ENCODE measurements at places on chromosomes 7 and 10.

GRCh38 chr7:5646846-5647245 lies 134.6 kb downstream of the RNF216 start:
- DNase-seq = no peak

GRCh38 chr7:23129036-23129435 lies 23.5 kb downstream of the KLHL7 start:
- no peak for DNase-seq

DNA sequence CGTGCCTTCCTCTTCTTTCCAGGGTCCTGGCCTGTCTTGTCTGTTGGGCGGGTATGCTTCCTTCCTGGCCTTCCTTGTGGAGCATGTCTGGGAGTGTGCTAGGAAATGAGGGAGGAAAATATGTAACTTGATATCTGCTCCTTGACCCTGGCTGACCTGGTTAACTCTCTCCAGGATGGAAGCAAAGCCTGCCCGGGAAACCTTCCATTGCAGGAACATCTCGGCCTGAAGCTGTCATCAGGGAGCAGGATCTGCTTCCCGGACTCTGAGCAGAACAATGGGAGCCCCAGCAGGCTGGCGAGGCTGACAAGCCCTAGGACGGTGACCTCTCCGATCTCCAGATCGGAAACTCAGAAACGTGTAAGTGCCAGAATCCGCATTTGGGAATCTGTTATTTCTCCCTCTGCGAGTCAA lies 340.3 kb downstream of the FRMD4A start:
- no peak for DNase-seq

GRCh38 chr10:107689323-107689722 lies 524.8 kb upstream of the SORCS1 start:
- no peak for DNase-seq

DNA sequence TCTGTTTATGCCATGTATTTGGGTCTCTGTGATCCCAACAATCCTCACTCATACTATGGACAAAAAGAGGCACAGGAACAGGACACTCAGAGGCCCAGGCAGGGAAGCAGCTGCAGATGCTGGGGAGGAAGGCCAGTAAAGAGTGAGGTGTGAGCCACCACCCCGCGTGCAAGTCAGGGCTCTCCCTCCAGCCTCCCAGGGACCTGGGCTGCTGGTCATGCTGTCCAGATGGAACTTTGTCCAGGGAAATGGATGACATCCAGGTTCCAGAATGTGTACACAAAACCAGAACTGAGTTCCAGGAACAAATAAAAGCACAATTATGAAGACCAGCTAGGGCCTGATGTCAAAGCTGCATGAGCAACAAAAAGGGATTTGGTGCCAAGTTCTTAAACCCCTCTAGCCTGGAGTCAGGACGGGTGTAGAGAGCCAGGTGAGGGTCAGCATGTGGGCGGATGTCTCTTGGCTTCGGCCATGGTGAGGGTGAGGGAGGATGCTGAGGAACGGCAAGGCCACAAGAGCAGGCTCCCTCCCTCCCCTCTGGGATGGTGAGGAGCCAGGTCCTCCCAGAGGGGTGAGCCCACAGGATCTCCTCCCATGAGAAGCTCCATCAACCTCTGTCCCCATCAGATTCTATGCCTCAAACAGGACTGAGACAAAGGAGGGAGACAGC lies 739.7 kb downstream of the PARD3 start:
- DNase-seq = no peak

DNA sequence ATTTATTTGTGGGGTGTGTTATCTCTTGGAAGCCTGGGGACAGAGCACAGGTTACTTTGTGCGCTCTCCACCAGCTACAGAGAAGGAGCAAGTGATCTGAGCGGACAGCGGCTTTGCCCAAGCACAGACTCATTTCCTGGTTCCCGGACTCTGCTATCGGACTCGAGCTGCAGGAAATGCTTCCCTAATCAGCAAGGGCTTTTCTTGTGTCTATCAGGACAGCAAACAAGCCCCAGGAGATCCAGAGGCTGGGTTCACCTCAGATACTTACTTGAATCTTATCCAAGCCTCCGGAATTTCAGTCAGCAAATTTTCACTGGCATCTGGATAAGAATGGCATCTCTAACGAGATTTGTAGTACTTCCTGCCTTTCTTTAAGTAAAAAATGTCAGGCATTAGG lies 27.8 kb downstream of the MRC1 start:
- no peak for DNase-seq

DNA sequence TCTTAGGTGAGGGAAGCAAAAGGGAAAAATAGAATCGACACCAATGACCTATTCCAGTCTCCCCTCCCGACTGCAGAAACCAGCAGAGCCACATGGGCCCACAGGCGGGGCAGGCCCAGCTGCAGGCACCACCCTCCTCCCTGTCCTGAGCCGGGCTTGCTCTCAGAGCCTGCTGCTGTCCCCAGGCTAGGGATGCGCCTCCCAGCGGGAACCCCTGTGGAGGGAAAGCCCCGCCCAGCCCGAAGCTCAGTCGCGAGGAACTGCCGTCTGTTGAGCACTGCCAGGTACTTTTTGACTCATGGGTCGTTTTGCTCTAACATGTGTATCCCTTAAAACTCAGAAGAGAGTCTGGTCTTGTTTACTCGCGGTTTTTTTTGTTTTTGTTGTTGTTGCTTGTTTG lies 124.5 kb upstream of the RET start:
- DNase-seq = peak; percentile 39

GRCh38 chr7:117137868-117138267 lies 184.6 kb downstream of the ST7 start:
- DNase-seq = no peak

- no peak for DNase-seq
Observed at GRCh38 chr10:71135236-71135635, 77.1 kb upstream of the UNC5B start.

DNA sequence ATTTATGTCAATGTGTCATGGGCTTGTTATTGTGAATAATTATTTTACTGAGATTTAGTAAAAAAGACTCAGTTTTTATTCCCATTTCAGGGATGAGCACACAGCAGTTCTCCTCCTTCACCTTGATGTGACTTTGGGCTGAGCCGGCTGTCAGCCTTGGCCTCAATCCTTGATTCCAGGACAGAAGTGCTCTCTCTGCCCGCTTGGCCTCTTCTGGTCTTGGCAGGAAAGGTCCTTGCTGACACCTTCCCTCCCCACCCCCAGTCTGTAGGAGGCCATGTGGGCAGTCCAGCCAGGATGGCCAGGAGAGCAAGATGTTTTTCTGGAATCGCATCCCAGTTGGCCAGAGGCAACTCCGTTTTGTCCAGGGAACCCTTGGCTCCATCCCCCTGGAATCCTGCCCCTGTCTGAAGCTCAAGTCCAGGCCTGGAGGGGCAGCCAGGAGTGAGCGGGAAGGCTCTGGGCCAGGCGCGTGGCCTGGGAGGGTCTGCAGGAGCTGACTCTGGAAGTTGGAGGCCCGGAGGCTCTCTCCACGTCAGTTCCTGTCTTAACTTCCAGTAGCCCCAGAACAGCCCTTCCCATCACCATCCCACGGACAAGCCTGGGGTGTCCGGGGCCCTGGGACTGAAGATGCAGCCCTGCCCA lies 100.9 kb downstream of the PDGFA start:
- DNase-seq = no peak

GRCh38 chr10:1465418-1465911 lies 271.9 kb downstream of the ADARB2 start:
- DNase-seq = no peak

DNA sequence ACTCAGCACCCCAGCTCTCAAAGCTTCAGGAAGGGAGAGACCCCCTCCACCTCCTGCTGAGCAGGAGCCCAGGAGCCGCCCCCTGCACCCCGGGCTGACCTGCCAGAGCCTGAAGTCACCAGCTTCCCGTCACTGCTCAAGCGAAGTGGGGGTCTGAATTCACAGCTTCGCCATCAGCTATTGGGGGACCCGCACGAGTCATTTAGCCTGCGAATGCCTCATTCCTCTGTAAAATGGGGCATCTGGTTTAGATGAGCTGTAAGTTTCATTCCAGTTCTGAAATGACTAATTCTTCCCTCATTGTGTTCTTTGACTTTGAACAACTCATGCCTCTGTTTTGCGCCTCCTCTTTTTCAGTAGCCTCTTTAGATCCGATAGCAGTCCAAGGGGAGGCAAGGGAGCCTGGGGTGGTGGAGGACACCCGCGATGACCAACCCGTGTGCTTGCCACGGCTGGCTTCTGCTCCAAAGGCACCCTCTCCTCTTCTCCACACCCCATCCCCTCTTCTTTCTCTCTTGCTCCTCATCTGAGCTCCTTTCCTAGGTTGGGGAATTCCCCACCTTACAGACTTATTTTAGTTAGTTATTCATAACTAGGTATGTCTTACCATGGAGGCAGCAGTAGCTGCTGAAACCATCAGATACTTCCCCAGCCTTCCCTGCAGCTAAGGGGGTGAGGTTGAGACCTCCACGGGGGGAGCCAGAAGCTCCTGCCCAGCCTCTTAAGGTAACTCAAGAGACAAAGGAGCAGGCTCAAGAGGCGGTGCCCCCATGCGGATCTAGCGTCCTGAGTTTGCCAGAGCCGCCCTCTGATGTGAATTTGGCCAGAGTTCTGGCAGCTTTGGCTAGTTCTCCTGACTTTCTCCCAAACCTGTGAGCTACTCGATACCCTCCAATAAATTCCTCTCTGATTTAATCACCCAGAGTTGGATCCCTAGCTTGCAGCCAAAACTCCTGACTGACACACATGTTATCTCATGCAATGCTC lies 47.7 kb downstream of the RBM17 start:
- DNase-seq = peak; percentile 83

DNA sequence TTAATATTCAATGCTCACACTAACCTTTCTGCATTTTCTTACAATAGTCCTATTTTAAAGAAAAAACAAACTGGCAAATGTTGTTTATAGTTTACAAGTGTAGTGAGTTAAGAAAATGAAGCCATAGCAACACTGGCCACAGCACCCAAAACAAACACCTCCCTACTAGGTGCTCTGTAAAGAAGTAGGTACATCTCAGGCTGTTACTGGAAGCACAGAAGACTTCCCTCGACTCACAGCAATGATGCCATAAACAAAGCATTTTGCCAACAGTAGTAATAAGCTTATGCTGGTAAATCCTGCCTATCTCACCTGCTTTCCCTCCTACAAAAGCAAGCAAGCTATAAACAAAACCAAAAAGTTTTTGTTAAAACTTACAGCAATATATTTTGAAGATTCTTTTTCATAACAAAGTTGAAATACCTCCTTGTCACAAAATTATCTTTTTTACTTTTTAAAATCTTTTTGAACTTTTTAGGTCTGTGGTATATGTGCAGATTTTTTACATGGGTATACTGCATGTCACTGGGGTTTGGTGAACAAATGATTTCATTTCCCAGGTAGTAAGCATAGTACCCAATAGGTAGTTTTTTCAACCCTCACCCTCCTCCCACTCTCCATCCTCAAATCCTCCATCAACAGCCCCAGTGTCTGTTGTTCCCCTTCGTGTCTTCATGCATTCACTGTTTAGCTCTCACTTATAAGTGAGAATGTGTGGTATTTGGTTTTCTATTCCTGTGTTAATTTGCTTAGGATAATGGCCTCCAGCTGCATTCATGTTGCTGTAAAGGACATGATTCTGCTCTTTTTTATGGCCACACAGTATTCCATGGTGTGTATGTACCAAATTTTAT lies 28.4 kb downstream of the COA1 start:
- DNase-seq = no peak

GRCh38 chr10:83372646-83373045 lies 766.7 kb upstream of the GHITM start:
- no peak for DNase-seq

- no peak for DNase-seq
Observed at GRCh38 chr7:159136013-159136412, 8.7 kb downstream of the VIPR2 start.

DNA sequence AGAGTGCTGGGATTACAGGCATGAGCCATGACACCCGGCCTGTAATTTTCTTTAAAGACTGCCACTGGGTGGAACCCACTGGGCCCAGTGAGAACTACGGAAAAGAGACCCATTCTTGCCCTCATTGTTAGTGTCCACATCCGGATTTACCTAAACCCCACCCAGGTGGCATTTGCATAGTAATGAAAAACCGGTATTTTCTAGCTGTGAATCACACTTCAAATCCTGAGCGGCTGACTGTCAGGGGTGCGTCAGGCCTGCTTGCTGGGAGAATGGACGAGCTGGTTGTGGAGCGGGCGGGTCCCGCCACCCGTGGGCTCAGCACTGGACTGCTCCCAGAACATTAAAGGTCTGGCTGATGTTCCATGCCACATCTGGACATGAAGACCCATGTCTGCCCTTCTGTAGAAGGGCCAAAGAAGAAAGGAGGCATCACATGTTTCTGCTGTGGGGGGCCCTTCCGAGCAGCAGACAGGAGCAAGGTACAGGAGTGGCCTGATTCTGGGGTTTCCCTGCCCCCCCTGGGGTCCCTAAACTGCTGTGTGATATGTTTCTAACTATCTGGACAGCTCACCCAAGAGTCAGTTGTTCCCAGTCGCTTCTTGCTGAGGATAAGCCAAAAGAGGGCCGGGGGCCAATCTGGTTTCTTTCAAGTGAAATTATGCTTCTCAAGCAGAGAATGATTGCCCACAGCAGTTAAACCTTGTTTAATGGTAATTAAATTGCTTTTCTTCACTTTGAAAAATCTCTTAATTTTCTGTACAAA lies 46.4 kb downstream of the KIAA1217 start:
- no peak for DNase-seq

GRCh38 chr7:134886353-134887057 lies 99.8 kb upstream of the AGBL3 start:
- no peak for DNase-seq

DNA sequence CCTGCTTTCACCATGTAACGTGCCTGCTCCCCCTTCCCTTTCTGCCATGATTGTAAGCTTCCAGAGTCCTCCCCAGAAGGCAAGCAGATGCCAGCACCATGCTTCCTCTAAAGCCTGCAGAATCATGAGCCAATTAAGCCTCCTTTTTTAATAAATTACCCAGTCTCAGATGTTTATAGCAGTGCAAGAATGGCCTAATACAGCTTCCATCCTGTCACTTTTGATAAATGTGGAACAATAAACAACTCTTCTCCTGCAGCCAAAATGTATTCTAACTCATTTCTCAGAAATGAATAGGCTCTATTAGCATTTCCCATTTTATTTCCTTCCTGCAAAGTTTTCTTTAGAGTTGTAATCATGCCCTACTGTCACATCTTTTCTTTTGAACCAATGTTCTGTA lies 43.4 kb downstream of the C7orf25 start:
- DNase-seq = no peak

- DNase-seq = no peak
Observed at GRCh38 chr10:62308101-62308500, 39.5 kb upstream of the RTKN2 start.

- DNase-seq = no peak
Observed at GRCh38 chr10:77800738-77801266, 125.8 kb downstream of the DLG5 start.

GRCh38 chr7:98418271-98418635 lies 17.4 kb upstream of the BAIAP2L1 start:
- no peak for DNase-seq

GRCh38 chr7:44348300-44348699 lies 22.9 kb upstream of the CAMK2B start:
- no peak for DNase-seq

DNA sequence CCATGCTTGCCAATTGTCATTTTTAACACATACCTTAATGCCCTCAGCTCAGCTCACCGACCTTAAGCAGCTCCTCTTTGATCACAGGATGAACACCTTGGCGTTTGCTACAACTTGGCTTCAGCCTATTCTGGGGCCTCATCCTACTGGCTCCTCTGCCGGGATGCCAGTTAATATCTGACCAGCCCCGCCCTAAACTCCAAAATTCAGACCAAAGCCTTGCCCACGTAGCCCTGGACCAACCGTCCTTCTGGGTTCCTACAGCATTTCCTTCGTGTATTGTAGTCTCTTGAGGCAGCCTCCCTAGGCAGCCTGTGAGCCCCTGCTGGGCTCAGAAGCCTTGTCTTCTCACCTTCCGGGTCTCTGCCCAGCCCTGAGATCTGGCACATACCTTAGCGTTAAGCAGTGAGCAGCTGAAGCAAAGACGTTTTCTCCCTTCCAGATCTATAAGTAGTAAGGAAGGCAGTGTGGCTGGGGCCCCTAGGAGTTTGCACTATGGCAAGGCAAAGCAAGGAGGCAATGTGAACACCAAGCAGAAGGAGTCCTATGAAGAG lies 836 bp downstream of the ENO4 start:
- no peak for DNase-seq
